CD4-positive, alpha-beta T cell treated with Interleukin-2 at 100 ng/mL for 4 hours (primary cell): ENCODE measurements at places on chromosomes 16 and 17.

DNA sequence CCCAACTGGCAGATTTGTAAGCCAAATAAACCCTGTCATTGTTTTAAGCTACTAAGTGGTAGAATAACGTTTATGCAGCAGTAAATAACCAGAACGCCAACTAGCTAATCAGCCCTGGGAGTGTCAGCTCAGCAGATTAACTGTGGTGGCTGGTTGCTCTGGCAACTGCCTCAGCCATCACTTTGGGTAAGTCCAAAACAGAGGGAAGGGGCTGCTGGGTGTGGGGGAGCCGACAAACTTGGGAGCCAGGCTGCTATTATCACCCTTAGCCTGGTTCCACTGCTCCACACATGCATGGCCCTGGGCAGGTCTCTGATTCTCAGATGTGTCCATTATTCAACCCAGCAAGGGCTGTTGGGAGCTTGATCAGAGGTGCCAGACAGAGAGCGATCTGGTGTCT, 22.2 kb upstream of the RHOT1 start:
- no peak for DNase-seq

DNA sequence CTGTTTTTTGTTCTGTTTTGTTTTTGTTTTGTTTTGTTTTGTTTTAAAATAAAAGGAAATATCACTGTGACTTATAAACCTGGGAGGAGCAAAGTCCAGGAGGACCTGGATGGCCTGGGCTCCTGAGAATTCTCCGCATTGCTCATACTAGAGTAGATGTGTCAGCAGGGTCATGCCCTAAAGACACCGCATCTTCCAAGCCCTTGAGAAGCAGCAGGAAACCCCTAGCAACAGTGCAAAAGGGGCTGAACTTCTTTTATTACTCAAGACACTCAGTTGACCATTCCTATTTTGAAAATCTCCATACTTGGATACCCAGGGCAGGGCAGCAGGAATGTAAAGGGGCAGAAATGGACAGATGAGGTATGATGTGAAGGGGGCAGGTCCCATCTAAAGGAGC, 51.8 kb downstream of the SYT17 start:
- no peak for DNase-seq

- peak; percentile 46 for DNase-seq
These were observed 70.6 kb downstream of the CYB5B start for GRCh38 chr16:69494991-69495392.

- DNase-seq, result no peak
These were observed 5.6 kb downstream of the SLC16A3 start for GRCh38 chr17:82234211-82235055.

- no peak for DNase-seq
These were observed 5.5 kb downstream of the TRAF7 start for GRCh38 chr16:2160915-2161551.

DNA sequence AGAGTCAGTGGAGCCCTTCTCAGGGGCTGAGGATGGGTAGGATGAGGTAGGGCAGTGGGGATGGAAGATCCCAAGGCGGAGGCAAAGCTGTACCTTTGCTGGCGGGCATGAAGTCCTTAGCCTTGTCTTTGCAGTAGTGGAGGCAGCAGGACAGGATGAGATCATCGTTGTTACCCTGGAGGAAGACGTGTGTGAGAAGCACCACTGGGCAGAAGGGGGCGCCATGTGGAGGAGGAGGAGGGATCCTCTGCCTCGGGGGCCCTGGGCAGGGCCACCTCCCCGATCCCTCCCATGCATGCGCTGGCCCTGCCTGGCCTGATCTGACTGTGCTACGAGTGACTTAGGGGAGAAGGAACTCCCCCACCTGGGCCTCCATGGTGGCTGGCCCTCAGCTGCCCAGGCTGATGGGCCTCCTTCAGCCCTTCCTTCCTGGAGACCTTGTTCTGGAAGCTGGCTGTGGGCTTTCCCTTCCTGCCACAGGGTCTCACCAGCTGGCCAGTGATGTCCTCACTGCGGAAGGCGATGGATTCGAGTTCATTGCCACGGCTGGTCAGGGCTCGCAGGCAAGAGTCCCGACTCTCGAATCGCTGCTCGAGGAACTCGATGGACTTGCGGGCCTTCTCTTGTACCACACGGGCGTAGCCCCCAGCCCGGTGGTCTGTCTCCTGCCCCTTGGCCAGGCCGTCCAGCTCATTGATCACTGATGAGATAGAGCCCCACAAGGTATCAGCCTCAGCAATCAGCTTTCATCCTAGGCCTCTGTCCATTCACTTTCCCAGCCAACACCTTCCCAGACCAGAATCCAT, 10.3 kb downstream of the HIC1 start:
- DNase-seq, result peak; percentile 43

- DNase-seq, result no peak
These were observed 22.9 kb downstream of the ANKRD40 start for GRCh38 chr17:50684612-50685333.

DNA sequence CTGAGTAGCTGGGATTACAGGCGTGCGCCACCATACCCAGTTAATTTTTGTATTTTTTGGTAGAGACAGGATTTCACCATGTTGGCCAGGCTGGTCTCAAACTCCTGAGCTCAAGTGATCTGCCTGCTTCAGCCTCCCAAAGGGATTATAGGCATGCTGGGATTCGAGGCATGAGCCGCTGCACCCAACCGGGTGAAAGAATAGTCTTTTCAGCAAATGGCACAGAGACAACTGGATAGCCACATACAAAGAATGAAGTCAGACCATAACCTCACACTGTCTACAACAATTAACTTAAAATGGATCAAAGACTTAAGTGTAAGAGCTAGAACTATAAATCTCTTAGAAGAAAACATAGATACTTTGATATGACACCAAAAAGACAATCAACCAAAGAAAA, 67.6 kb downstream of the TBC1D16 start:
- DNase-seq, result no peak

DNA sequence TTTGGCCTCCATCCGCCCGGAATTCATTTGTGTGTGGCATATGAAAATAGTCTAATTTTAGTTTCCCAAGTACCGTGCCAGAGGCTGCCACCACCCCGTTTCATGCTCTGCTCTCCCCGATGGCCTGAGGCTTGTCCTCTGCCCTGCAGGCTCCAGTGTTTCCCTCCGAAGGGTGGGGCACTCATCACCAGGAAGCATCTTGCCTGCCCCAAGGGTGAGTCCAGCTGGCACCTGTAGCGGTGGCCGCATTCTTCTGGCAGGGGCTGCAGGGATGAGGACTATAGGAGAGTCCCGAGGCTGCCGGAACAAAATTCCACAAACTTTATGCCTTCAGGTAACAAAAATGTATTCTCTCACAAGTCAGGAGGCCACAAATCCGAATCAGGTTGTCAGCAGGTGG, 23.1 kb upstream of the CMIP start:
- DNase-seq, result no peak

DNA sequence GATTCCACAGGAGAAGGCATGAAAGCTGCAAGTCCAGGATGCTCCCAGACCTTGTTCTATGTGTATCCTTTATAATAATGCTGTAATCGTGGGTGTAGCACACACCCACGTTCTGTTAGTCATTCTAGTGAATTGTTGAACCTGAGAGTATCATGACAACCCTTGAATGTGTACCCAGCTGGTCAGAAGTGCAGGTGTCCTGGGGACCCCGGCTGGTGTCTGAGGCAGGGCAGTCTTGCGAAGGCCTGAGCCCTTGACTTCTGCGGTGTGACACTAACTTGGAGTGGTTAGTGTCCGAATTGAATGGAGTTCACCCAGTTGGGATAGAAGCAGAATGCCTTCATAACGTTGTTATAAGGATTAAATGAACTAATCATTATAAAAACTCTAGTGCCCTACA, 218.0 kb upstream of the TNRC6C start:
- no peak for DNase-seq

DNA sequence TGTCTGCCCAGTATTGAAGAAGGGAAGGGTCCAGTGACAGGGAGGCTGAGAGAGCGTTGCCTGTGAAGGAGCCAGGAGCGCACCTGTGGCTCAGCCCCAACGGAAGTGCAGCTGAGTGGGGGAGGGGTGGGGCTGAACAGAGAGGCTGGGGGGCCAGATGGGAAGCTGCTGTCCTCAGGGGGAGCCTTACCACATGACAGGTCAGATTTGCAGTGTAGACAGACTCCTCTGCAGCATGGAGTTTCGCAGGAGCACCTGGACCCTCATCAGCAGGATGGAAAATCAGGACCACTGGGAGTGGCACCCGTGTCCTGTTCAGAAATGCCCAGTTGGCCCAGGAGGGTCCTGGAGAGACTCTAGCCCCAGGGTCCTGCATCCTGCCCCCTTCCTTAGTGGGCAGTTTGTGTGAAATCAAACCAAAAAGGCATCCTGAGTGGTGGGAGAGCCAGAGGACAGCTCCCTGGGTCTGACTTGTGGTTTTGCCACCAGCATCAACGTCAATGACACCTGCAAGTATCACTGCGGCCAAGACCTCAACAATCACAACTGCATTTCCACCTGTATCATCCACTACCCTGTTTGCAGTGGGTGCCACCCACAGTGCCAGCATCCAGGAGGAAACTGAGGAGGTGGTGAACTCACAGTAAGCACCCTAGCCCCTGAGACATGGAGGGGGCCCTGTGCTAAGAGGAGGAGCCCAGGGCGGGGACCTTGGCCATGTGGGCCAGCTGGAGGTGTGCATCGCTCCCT, 7.8 kb downstream of the CD300A start:
- DNase-seq, result no peak

GRCh38 chr17:47785538-47786123, 36.0 kb downstream of the OSBPL7 start:
- peak; percentile 10 for DNase-seq

DNA sequence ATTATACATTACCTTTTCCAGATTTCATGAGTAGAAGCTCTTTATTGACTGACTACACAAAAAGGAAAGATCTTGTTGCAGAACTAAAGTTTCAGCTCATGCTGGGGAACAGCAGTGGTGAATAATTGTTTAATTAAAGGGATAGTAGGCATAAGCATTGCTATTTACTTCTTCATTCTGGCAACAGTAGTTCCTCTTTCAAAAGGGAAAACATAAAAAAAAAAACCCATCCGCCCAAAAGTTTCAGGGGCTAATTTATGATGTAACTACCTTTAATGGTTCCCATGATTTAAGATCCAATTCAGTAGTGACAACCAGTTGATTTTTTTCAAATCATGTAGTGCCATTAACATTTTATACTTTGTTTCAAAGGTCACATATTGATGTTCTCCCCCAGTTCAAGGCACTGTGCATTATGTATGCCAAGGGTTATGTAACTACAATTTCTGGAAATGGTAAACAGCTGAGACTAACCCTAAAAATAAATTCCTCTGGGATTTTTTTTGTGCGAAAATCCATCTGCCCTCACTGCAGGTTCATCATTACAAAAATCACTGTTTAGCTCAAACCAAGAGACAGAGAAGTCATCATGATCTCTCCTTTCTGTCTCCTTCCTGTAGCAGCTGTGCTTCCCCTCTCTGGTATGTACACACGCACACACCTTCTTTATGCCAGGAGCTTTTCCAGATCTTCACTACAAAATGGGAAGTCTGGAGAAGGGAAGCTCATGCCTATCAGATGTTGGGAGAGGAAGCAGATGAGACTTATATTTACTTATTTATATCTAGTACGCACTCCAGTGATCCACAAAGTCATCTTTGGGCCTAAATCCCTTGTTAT, 2.2 kb upstream of the PHLPP2 start:
- DNase-seq, result no peak

- DNase-seq, result no peak
These were observed 65.5 kb upstream of the CREBBP start for GRCh38 chr16:3945751-3946603.

- no peak for DNase-seq
These were observed 171.4 kb downstream of the COPRS start for GRCh38 chr17:31687505-31688126.

- DNase-seq, result peak; percentile 52
These were observed 80.1 kb upstream of the TRAP1 start for GRCh38 chr16:3797473-3797872.

DNA sequence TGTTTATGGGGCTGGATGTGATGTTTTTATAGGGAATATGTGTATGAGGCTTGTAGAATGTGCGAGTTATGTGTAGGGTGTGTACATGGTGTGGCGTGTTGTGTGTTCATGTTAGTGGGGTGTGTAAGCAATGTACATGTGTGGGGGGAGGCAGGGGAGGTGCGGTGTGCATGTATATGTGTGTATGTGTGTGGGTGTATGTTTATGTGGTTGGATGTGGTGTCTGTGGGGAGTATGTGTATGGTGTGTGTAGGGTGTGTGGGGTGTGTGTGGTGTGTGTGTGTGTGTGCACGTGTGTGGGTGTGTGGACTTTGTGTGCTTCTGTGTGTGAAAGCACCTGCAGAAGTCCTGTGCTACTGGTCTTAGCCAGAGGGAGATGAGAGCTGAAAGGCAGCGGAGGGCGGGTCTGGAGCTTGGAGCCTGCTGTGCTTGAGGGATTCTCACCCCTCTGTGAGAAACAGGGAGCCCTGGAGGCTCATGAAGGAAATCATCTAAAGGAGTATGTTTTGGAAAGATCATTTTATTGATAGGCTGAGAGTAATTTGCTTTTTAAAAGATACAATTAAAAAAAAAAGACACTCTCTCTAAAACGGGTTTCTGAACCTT, 222.7 kb downstream of the HS3ST4 start:
- DNase-seq, result no peak

DNA sequence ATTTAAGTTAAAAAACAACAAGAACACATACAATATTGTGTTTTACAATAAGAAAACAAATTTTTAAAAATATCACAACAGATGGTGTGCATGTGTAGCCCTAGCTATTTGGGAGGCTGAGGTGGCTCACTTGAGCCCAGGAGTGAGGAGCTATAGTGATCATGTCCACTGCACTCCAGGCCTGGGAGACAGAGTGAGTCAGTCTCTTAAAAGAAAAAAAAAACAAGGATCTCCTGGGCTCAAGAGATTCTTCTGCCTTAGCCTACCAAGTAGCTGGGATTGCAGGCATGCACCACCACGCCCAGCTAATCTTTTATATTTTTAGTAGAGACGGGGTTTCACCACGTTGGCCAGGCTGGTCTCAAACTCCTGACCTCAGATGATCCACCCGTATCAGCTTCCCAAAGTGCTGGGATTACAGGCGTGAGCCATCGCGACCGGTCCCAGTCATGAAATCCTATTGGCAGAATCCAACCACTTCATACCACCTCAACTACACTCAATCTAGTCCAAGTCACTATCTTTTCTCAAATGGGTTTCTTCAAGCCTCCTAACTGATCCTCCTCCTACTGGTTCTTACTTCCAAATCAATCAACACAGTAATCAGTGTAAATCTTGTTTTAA, 55.0 kb downstream of the STH start:
- DNase-seq, result no peak

DNA sequence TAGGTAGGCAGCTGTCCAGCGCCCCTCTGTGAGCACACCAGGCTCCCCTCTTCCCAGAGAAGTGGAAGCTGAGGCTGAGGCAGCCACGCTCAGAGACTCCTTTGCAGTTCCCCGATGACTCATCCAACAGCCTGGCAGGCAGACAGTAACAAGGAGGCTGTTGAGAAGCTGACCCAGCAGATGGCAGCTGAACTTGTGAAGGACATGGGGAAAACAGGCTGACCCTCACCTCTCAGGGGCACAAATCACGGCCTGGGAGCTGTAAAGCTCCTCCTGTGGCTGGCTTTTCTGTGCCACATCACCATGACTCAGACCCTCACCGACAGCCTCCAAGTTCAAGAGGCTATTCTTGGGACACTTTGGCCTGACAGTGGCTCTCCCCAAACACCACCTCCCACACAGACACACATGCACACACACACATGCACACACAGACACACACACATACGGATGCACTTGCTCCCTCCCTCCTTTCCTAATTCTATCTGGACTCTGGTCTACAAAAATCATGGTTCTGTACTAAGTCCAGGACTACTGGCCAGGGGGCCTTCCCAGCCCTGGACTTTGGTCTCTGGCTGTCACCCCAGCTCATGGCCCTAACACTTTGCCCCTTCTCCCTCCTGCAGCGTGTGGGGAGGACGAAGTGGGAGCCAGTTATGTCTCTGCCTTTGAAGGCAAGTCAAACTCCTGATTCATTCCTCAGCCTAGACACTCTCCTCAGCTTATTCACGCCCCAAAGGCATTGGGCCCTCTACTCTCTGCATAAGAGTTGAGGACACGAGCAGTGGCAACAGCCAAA, 23.2 kb downstream of the MAP3K14 start:
- DNase-seq, result peak; percentile 35
